ENCODE measurements at places on chromosomes 16 and 17.

- no peak for DNase-seq
Observed at GRCh38 chr17:6187836-6188235, 117.7 kb downstream of the WSCD1 start.

- peak; percentile 13 for DNase-seq
Observed at GRCh38 chr17:77507111-77507885, 366.5 kb downstream of the SEC14L1 start.

DNA sequence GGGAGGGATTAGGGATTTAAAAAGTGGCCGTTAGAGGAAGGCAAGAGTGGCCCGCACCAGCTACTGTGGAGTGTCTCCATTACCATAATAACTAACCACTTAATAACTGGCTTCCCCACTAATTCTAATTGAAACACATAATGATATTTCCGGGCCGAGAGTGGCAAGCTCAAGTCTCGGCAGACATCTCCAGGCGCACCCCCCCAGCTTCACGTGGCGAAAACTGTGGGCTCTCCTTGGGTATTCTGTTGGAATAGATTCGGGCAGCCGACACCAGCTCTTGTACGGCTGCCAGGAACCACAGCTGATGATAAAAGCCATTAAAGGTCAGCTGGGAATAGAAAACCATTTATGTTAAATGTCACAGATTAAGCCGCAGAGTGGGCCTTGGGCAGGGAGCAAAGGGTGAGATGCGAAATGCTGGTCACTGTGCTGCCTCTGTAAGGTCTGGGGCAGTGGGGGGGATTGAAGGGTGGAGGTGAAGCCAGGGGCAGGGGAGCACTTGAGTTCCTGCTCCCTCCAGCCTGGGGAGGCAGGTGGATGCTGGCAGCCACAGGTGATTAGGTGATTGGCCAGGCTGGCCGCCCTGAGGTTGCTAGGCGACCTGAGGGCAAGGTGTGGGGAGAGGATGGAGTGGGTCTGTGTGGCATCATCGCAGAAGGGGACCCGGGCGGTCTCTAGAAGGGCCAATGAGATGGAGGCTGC is 115.6 kb upstream of the SDK2 start:
- no peak for DNase-seq

DNA sequence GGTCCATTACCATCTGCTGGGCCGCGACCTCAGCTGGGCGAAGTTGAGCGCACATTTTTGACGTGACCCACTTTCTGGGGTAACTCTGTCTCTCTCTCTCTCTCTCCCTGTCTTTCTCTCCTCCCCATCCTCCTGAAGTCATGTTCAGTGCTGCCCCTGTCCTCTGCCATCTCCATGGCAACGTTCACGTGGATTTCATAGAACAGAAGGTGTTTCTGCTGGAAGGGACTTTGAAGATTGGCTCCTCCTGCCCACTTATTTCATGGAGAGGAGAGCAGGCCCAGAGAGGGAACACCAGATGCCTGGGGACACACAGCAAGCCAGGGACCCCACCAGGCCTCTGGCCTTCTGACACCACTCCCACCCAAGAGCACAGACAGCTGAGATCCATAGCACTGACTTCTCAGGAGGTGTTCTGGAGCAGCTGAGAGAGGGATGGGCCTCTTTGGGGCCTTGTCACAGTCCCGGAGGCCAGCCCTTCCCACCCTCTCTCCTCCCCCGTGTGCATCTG is 4.2 kb upstream of the CCNF start:
- DNase-seq, result no peak

- DNase-seq, result no peak
Observed at GRCh38 chr16:68444056-68444657, 4.2 kb downstream of the SMPD3 start.

- DNase-seq, result no peak
Observed at GRCh38 chr17:73042809-73043685, 49.4 kb downstream of the SLC39A11 start.

DNA sequence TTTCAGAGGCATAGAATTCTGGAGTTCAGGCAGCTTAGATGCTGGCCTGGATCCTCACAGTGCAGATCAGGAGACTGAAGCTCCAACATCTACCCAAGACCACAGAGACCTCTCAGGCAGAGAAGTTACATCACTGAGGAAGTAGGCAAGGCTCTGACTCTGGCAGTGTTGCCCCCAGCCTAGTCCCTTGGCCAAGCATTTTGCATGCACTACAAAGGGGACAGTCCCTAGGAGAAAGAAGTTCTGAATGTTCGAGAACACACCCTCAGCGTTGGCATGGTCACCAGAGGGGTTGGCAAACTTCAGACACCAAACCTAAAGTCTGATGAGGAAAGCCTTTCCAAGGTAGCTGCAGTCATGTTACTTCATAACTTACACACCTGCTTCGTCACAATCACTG is 2.5 kb downstream of the RANBP10 start:
- DNase-seq, result no peak

- peak; percentile 48 for DNase-seq
Observed at GRCh38 chr17:67452681-67453554, 75.8 kb downstream of the PITPNC1 start.

DNA sequence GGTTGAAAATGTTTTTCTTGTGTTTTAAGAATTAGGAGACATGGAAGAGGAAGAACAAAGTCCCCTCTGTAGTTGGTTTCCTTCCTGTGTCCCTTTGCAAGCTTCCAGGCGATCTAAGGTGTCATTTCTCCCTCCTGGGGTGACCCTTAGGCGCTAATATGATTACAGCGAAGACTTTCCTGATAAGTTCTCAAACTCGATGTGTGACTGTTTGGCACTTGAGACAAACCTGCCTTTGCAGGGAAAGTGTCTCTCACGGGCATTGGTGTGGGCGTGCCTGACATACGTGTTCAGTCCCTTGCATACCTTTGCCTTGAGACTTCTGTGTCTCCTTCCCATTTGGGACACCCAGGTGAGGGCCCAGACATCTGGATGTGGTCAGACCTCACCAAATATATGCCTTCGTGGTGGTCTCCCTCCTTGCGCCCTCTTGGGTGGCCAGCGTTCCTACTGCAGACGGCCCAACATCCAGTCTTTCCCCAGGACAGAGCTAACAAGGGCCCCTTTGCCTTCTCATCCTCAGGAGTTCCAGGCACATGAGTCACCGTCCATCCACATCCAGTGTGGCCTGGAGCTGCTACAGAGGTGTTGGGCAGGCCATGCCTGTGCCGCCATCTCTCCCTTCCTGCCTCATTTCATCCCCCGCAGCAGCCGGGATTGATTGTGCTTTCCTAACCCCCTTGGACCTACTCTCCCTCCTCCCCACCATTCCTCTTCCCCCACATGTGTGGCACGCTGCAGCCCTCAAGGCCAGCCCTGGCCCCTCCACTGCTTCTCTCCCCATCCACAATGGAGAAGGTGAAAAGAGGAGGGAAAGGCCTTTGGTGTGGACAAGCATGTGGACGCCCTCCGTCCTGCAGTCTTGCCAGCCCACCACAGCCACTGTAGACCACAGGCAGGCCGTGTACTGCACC is 3.1 kb upstream of the JPT2 start:
- no peak for DNase-seq

GRCh38 chr16:66511602-66512271 is 38.2 kb downstream of the TK2 start:
- DNase-seq, result no peak

- peak; percentile 31 for DNase-seq
Observed at GRCh38 chr17:1907909-1908698, 78.3 kb downstream of the RPA1 start.

GRCh38 chr16:14121142-14121541 is 50.0 kb downstream of the MRTFB start:
- no peak for DNase-seq

DNA sequence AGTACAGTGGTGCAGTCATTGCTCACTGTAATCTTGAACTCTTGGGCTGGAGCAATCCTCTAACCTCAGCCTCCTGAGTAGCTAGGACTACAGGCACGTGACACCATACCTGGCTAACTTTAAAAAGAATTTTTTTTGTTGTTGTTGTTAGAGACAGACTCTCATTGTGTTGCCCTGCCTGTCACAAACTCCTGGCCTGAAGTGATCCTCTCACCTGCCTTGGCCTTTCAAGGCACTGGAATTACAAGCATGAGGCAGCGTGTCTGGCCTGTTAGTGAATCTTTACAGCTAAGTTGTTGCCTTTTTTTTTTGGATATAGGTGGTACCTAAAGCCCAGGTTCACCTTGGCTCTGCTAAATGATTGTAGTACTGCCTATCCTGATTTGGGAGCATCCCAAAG is 290.6 kb downstream of the BCAS3 start:
- DNase-seq, result no peak

DNA sequence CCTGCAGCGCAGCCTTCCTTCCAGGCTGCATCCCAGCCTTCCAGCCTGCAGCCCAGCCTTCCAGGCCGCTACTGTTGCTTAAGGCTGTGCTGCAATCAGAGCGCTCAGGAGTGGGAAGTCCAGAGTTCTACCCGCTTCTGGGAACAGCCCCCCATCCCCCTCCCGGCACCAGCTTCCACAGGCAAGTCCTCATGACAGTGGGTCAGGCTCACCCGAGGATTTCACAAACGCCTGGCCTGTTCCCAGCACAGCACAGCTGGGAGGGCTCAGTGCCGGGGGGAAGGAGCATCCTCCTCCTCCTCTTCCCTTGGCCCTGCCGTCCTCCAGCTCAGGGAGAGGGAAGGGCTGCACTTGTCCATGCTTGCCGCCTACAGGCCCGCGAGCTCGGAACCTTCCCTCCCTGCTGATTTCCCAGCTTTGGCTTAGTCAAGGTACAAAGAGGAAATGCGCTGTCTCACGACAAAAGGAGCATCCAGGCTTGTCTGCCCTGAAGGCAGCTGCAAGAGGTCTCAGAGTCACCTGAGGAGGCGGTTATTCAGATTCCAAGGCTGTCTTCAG is 8.3 kb downstream of the SOCS3 start:
- no peak for DNase-seq

- no peak for DNase-seq
Observed at GRCh38 chr16:625117-625976, 5.4 kb upstream of the WFIKKN1 start.

- DNase-seq, result no peak
Observed at GRCh38 chr16:2015117-2015946, 4.3 kb upstream of the NPW start.

DNA sequence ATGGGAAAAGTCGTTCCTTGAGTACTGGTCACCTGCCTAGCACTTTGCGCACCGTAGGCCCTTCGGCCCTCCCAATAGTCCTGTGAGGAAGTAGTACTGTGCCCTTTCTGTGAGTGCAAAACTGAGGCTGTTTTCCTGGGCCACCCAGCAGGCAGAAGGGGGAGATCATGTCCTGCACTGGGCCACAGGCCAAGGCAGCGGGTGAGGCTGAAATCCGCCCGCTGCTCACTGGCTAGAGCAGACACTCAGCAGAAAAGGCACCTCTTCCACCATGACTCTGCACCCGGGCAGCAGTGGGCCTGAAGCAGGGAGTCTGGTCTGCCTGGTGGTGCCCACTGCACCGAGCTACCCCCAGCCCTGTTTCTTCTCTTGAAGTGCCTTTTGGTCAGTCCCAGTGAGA is 20.2 kb downstream of the METTL22 start:
- no peak for DNase-seq

GRCh38 chr16:84724606-84725309 is 25.0 kb downstream of the USP10 start:
- no peak for DNase-seq

- no peak for DNase-seq
Observed at GRCh38 chr16:76389126-76389525, 111.9 kb downstream of the CNTNAP4 start.

Data from activated T-cell treated with anti-CD3 and anti-CD28 coated beads, Interleukin-2, amount 50 U/mL, for 1 hour (primary cell).